ENCODE measurements at places on chromosomes 4 and X.
A peak's percentile ranks its signal among the peaks of the same experiment; 100 is the strongest.

GRCh38 chr4:92952897-92953296, 649.1 kb downstream of the GRID2 start:
- DNase-seq, result no peak

DNA sequence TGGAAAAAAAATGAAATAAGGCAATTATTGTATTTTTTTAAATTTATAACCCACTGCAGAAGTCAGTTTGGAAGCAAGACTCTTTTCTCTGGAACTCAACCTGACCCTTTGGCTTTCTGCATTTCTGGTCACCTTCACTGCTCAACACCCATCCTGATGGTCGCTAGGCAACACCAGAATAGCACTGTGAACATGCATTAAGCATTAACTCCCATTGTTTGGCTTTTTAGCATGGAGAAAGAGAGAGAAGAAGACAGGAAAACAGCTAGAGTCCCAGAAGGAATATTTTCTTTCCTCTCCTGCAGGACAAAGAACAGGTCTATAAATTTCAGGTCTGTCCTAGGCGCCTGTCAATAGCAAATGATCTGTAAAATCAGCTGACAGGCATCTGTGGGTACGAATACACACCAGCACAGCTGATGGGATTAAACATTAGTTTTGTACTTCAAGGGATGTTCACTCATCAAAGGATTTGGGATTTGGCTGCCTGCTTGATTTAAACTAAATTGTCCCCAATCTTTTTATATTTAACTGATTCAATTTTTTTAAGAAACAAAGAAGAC, 137.2 kb upstream of the ETNPPL start:
- DNase-seq, result no peak

- DNase-seq, result no peak
These were observed 95.4 kb upstream of the USP38 start for GRCh38 chr4:143089291-143089690.

DNA sequence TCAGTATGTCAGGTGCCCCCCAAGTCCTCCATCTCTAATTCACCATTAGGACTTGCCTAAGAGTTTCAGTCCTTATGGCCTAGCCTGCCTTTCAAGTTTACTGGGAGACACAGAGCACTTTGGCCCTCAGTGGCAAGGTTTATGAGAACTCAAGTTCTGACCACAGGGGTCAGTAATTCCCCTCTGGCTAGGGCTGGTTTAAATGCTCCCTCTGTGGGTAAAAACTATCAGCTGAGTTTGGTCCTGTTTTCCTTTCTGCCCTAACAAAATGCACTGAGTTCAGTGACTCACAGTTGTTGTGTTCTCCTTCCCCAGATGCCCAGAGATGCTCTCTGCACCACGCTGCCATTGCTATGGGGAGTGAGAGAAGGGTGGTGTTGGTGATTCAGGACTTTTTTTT, 163.2 kb downstream of the RELL1 start:
- DNase-seq, result no peak

- DNase-seq, result no peak
These were observed 27.6 kb upstream of the SRD5A3 start for GRCh38 chr4:55318175-55319129.

GRCh38 chrX:362351-362750, 24.4 kb downstream of the PPP2R3B start:
- no peak for DNase-seq

DNA sequence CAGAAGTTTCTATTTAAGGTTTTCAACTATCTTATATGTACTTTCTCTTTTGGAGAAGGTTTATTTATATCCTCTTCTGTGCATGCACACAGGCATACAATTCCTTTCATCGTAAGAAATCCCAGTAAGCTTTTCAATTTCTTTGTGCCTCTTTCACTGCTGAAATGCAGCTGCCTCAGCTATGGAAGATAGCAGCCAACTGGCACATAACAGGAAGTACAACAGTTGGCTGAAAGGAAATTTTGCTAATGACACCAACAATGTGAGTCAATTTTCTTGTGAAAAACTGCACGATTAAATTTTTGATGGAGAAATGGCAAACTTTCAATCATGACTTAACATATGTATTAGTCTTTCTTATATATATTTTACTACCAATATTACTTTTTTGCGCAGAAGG, 74.5 kb upstream of the PAQR3 start:
- no peak for DNase-seq

- DNase-seq, result no peak
These were observed 15.7 kb upstream of the DUSP21 start for GRCh38 chrX:44828008-44828605.

DNA sequence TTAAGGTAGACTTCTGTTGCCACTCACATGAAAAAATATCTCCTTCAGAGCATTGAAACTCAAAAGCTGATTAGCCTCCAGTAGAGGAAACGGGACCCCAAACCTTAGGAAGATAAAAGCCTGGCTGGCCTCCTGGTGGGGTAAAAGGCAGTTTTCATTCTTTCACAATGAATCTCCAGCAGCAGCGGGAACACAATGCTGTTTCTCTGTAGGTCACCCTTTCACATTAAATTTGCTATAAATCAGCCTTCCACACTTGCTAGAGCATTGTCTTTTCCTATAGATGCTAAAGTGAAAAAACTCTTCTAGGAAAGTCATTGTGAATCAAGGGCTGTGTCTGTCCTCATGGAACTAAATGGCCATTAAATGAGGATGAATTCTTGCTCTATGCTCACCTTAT, 207.3 kb upstream of the MAGEB2 start:
- DNase-seq, result no peak

GRCh38 chr4:173821036-173821435, 291.0 kb upstream of the HAND2 start:
- DNase-seq, result no peak

DNA sequence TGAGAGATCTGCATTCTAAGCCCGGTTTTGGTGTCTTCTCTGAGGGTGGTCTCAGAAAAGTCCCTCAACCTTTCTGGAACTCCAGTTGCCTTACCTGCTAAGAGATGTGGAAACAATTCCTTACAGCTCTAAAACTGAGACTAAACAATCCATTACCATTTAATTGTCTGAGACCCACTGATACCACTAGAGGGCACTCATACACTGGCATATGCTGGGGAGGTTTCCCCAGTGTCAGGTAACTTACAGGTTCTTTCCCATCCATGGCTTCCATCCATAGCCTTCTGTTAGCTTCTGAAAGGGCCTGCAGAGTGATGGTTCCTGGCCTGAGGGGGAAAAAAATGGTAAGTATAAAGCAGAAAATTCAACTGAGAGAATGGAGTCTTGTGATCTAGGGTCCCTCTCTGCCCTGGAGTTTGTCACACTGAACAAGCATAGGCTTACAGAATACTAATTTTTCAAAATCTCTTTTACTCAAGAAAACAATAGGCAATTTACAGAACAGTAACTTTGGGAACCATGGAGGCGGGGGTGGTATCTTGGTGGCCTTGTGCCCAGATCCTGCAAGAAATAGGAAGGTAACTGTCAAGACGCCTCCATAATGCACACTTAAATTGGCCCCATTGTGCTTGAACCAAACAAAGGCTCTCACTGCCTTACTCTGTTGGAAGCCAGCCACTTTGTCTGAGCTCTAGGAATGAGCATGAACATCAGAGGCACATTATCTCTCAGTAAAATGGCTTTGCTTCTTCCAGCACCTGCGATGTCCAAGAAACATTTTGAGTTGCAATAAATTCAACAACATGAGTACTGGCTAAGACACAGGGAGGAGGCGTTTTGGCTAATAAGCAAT, 236.1 kb downstream of the OPHN1 start:
- DNase-seq, result peak; percentile 17

DNA sequence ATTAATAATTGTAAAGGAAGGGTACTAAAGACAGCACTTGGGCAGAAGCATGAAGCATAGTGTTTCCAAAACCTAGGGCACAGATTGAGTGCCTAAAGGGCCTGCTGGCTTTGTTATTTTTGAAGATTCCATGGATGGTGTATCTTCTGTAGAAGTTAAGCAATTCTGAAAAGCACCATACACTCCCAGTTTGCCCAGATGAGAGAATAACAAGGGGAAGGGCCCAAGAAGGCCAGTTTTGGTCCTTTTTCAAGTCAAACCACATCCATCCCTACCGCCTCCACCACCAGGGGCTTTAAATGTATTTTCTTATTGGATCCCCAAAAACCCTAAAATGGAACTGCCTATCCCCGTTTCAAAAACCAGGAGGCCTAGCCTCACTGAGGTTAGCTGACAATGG, 17.2 kb downstream of the SCARB2 start:
- DNase-seq, result peak; percentile 49

- DNase-seq, result no peak
These were observed 197.2 kb upstream of the CNKSR2 start for GRCh38 chrX:21176921-21177571.

- DNase-seq, result no peak
These were observed 153.0 kb upstream of the PSAPL1 start for GRCh38 chr4:7587433-7588405.

- DNase-seq, result no peak
These were observed 38.3 kb downstream of the ARHGEF9 start for GRCh38 chrX:63746715-63747114.

- DNase-seq, result no peak
These were observed 151.3 kb downstream of the DCLK2 start for GRCh38 chr4:150229520-150229919.

- DNase-seq, result no peak
These were observed 67.4 kb downstream of the ENPP6 start for GRCh38 chr4:184150102-184150839.

- no peak for DNase-seq
These were observed at the start of gene LGI2 for GRCh38 chr4:25030277-25031076. Gene LGI2 (minus strand): TSS chr4:25030946. CDS start chr4:25030693, 253 bp downstream.

GRCh38 chr4:138185859-138186645, 56.1 kb downstream of the SLC7A11 start:
- no peak for DNase-seq

DNA sequence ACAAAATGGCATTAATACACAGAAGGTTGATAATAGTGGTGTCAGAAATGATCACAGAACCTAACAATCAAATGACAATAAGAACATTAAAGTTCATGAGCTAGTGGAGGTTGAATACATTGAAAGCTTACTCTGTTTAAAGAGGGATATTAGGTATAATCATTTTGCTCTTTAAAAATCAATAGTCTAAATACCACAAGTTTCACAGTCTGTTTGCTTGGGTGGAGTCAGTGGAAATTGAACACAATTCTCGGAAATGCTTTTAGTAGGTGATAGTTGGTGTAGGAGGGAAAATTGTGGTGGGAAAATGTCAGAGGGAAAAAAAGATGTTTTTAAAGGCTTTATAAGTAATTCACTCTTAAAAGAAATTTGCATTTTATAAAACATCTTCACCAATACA, 197.1 kb downstream of the GLUD2 start:
- no peak for DNase-seq

DNA sequence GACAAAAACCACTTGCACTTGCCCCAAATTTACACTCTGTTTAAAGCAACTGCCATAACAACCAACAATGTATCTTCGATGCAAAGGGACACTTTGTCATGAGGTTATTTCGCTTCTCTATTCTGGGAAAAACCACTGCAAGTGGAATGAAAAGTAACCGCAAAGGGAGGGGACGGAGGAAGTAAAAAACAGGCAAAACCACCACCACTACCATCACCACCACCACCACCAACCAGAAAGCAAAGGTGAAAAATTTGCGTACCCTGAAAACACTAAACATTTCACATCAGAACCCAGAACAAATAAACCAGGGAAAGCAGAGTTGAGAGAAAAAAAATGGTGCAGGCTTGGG, 1.2 kb upstream of the N4BP2 start:
- DNase-seq, result peak; percentile 85

DNA sequence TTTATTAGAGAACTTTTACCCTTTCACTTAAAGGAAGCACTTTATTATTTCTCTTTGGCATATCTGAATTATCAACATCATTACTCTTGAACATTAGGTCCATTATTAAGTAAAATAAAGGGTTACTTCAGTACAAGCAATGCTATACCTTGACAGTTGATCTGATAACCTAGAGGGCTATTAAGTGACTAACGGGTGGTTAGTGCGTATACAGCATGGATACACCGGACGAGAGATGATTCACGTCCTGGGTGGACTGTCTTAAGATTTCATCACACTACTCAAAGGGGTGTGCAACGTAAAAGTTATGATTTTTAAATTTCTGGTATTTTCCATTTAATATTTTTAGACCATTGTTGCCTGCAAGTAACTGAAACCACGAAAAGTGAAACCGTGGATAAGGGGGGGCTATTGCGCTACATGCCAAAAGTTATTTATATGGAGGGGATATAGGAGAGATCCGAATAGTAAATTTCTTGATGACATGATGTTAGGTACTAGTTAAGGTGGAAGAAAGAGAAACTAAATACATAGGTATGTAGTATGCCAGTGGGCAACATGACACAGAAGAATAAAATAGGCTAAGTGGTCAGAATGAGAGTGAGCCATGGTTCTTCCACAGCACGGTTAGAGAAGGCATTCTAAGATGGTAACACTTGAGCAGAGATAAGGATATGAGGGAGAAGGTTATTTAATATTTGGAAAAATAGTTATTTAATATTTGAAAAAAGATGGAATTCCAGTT, 230.8 kb upstream of the ANKRD50 start:
- no peak for DNase-seq

- DNase-seq, result no peak
These were observed 17.8 kb downstream of the ANXA3 start for GRCh38 chr4:78569306-78569821.

DNA sequence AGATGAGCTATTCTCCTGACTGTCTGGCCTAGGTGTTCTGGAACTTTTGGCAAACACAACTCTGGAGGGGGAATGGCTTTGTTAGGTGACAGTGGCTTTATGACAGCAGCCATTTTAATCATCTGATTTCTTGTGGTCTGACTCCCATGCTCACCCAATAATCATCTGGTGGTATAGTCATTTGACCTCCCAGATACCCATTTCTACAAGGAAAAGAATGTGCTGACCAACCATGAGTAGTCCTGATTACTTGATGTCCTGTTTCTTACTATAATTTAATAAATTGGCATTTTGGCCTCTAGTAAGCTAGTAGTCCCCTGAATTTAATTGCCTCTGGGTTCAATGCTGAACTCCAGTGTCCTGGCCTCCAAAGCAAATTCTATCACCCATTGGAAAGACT, 109.9 kb upstream of the DUSP21 start:
- DNase-seq, result no peak

GRCh38 chrX:121310820-121311219, 263.4 kb downstream of the GLUD2 start:
- DNase-seq, result no peak

DNA sequence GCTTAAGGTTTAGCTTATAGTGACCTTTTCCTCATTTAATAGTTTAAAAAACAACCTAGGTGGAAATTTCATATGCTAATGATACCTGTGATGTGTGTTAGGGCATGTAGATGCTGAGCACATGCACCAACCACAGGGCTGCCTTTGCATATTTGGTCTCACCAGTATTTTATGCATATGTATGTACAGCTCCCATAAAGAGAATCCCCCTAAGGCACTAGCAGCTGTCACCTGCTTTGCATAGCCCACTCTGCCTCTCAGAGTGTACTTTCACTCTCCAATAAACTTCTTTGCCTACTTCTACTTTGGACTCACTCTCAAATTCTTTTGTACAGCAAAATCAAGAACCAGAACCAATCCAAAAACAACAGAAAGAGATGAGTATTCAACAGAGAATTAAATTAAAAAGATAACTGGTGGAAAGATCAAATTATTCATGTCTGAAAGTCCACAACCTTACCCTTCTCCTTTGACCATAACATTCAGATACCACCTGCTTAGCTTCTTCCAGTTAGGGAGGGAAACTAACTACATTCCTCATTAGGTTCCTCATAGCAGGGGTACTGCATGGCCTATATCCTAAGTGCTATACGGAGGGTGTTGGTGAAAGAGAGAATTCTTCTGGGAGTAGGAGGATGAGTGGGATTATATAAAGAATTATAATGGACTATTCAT, 250.5 kb downstream of the STPG2 start:
- no peak for DNase-seq
